ENCODE measurements at places on chromosomes 5 and 9. TPM values are rescaled to one million over a fixed set of nuclear protein-coding genes. Genes with fewer than 3 reads are reported as not detected.

CARD6 gene
- 3.8 TPM for polyA plus RNA-seq

GRCh38 chr5:33837301-33837700 lies 54.5 kb downstream of the ADAMTS12 start:
- DNase-seq = no peak

- no peak for DNase-seq
These were observed 43.0 kb downstream of the TLE1 start for GRCh38 chr9:81646337-81646736.

DNA sequence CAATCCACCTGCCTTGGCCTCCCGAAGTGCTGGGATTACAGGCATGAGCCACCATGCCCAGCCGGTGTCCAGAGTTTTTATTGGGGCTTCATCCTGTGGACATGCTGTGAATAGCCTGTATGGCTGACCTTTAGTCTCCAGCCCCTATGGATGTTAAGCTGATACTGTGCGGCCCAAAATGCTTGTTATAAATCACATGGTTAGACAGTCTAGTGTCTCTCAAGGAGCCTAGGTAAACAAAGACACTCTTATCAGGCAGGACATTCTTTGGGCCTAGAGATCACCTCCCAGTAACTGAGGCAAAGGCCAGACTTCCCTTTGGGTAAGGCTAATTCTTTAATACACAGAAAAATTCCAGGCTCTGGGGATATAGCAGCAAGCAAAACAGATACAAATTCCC lies 22.0 kb upstream of the SLC46A2 start:
- no peak for DNase-seq

DNA sequence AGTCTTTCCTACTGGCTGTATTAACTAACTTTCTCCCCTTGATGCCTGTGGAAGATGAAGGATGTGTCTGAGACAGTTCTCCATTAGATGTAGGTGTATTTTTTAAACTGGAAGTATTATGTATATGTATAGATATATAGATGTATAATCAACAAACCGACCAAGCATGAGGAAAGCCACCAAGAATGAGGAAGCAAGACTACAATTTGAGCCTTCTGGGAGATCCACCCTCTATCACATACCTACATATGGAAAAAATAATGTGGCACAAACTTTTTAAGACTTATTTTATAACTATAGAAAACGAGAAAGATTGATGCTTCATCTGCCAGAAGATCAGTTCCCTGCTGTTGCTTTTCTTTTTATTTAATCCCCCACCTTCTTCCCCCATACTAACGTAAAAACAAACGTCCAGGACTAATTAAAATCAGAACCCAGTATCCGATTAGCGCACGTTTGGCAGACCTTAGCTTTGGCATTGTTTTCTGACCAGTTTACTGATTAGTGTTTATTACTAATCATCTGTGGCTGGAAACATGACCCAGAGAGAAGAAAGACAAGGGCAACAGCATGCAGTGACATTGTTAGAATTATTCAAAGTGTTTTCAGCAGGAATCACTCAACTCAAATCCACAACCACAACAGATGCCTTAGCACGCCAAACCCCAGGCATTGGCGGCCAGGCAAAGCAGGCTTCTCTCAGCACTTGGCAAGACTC lies 490.2 kb downstream of the EBF1 start:
- DNase-seq = no peak

GRCh38 chr9:21399956-21400355 lies 9.0 kb upstream of the IFNA8 start:
- DNase-seq = no peak

LRRC70 gene
- polyA plus RNA-seq = 0.12 TPM

DEPDC1B gene
- polyA plus RNA-seq = 19.6 TPM

DNA sequence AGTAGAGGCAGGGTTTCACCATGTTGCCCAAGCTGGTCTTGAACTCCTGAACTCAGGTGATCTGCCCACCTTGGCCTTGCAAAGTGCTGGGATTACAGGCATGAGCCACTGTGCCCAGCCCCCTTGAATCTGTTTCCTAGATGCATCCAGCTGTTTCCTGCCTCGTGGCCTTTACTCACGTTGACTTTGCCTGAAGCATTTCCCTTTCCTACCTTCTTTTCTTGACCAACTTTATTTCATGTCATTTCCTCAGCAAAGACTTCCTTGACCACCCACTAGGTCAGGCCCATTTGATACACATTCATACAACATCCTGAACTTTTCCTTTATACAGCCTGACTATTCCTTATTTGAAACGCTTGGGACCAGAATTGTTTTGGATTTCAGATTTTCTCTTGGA lies 51.0 kb downstream of the DOCK2 start:
- no peak for DNase-seq

GRCh38 chr5:172859966-172860365 lies 25.9 kb downstream of the ERGIC1 start:
- DNase-seq = peak; percentile 26

GRCh38 chr9:79684711-79685575 lies 113.2 kb downstream of the TLE4 start:
- DNase-seq = peak; percentile 66

ZDHHC12 gene
- polyA plus RNA-seq = 96.6 TPM

All from mammary epithelial cell (primary cell).